ENCODE measurements at places on chromosomes 3 and 15.

DNA sequence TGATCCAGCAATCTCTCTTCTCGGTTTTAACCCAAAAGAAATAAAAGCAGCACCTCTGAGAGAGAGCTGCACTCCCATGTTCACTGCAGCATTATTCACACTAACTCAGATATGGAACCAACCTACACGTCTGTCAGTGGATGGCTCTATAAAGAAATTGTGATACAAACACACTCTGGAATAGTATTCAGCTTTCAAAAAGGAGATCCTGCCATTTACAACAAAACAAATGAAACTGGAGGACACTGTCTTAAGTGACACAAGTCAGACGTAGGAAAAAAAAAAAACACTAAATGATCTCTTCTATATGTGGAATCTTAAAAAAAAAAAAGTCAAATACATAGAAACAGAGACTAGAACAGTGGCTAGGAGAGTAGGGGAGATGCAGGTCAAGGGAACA is 9.2 kb downstream of the HERC1 start:
- DNase-seq, result no peak

GRCh38 chr15:74829486-74829885 is 3.1 kb downstream of the CPLX3 start:
- DNase-seq, result no peak

- no peak for DNase-seq
Observed at GRCh38 chr15:82105451-82106215, 59.8 kb upstream of the MEX3B start.

DNA sequence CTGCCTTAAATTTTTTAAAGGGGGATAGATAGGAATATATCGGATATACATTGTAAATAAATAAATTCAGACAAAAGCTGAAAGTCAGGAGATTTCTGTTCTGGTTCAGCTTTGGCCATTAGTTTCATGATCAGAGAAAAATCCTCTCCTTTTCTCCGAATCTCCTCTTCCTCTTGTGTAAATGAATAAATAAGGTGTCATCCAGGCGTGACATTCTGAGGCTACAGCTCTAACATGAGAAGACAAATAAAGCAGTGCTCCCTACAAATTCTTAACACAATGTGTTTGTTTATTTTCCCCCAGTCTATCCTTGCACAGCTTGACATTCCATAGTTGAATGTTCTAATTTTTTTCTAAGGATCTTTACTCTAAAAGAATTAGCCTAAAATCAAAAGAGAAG is 9.4 kb upstream of the MB21D2 start:
- no peak for DNase-seq

DNA sequence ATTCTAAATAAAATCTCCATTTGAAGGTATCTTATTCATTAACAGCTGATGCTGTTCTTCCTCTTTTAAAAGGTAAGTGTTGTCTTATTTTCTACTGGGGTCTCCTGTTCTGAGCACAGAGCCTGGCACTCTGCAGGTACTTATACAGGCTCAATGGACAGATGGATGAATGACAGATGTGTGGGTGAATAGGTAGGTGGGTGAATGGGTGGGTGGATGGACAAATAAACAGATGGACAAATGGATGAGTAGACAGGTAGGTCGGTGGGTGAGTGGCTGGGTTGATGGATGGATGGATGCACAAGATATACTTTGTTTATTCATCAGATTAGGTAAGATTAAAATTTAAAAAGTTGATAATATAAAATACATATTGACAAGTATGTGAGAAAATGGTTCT is 53.5 kb downstream of the SLC41A3 start:
- DNase-seq, result no peak

- DNase-seq, result no peak
Observed at GRCh38 chr3:37628711-37629301, 232.9 kb upstream of the CTDSPL start.

GRCh38 chr3:132032959-132033358 is 1.9 kb downstream of the CPNE4 start:
- no peak for DNase-seq

- no peak for DNase-seq
Observed at GRCh38 chr15:84799511-84800187, 17.5 kb upstream of the ALPK3 start.

GRCh38 chr15:84766461-84767035 is 18.2 kb downstream of the ZNF592 start:
- DNase-seq, result no peak

DNA sequence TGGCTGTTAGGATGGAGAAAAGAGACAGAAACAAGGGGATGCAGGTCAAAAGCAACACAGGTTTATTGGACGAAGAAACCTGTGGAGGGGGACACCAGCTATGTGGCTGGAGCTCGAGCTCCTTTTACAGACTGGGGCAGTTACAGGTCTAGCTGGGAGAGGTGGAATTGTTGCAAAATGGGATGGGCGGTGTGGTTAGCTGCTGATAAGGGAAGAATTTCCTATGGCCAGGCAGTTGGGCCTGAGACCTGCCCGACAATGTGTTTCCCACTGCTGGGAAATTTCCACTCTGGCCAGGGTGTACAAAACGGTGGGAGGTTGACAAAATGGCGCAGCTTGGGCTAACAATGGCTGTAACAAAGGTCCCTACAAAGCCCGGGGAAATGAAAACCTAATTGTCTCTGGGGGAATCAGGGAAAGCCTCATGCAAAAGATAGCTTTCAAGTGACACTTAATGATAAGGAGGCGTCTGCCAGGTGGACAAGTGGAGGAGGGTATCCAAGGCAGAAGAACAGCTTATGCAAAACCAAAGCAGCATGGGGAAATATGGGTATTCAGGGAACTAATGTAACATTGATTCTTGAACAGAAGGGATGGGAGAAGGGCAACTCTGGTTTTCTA is 137.4 kb upstream of the SGO1 start:
- DNase-seq, result no peak

GRCh38 chr15:27094235-27094634 is 123.3 kb downstream of the GABRG3 start:
- no peak for DNase-seq

DNA sequence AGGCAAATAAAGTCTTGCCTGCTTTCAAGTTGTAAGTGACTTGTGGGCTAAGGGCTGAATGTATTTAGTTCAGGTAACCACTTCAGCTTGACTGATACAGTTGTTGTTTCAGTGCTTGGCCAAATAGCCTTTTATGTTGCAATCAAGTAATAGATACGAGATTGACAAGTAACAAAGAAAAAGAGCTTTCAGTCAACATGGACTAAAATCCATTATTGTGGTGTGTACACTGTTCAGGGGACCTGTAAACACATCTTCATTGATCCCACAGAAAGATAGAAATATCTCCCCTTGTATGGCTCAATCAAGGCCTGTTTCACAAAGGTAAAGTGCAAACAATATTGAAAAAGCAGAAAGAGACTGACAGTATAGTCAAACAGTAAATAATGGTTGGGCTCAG is 224.8 kb upstream of the TMCO5A start:
- DNase-seq, result no peak

DNA sequence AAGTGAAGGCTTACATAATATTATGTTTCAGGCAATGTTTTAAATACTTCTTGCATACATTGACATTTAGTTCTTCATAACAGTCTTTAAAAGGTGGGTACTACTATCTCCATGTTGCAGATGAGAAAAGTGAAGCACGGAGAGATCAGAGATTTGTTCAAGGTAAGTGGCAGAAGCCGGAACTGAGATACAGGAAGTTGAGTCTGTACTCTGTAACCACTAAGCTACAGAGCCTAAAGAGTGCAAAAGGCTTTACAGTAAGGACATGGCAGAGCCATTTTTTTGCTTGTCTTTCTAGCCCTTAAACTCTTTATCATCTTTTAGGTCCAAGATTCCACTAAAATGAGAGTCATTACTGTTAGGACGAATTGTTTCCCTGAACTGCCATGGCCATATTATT is 186.5 kb upstream of the PEX5L start:
- no peak for DNase-seq

DNA sequence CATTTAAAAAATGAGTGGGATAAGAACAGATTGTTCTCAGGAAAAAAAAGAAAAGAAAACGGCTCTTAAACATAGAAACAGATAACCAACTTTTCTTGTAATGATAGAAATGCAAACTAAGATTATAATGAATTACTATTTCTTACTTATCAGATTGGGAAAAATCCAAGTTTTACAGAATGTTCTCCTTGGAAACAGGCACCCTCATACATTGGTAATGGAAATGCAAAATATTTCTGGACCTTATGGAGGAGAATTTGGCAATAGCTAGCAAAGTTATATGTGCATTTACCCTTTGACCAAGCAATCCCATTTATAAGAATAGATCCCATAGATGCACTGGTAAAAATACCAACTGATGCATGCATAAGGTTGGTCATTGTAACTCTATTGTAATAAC is 3.7 kb upstream of the ANKDD1A start:
- DNase-seq, result no peak

GRCh38 chr15:35680951-35681350 is 135.0 kb upstream of the DPH6 start:
- DNase-seq, result no peak

- DNase-seq, result no peak
Observed at GRCh38 chr3:108171106-108171505, 51.1 kb downstream of the IFT57 start.

DNA sequence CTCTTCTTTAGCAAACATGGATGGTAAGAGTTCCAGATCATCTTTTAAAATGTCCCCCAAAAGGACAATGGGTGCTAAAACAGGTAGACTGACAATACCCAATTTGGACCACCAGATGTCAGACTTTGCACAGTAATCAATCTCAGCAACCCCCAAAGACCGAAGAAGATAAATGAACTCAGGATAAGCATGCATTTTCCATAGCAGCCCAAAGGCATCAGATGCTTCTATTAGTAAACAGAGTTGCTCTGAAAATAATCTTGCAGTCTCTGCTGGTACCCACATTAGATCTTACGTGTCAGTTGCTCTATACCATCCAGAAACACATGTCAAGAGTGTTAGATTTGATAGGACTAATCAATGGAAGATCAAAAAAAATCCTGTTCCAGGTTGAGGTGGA is 20.6 kb downstream of the MYH15 start:
- DNase-seq, result no peak

- DNase-seq, result no peak
Observed at GRCh38 chr3:65664446-65664845, 374.3 kb downstream of the MAGI1 start.

DNA sequence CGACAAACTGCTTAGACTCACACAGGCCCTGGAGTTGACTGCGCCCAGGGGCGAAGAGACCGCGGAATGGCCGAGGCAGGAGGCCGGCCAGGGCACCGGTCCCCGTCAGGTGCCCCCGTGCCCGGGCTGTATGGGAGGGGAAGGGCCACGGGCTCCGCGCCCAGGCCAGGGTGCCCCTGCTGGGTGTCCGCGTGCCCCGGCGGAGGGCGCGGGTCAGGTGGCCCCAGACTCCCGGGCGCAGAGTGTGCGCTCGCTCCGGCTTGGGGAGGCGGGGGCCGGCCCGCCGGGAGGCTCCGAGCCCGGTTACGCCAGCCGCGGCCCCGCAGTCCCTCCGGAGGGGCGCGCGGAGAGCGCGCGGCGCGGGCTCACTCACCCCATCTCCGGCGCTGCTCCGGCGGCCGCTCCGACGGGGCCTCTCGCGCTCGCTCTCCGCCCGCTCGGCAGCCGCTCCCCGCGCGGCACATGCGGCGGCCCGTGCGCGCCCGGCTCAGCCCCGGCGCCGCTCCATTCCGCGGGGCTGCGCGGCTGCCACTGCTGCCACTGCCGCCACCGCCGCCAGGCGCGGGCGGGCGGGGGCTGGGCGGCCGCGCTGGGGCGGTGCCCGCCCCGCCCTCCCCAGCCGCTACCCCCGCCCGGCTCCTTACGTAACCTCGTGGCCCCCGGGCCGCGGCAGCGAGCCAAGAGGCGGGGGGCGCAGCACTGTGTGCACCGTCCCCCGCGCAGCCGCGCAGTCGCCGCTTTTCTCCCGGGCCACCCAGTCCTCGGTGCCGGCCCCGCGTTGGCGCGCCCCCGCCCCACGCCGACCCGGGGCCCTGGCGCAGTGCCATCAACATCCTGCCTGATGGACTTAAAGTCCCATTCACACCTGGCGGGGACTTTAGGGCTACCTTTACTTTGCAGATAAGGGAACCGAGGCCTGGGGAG is at the start of gene HOMER2:
Gene HOMER2 (minus strand): TSS at position 563 of the 924 bp plus-strand sequence. CDS start 185 bp downstream, at position 378.
- peak; percentile 26 for DNase-seq

GRCh38 chr3:39671116-39671515 is 138.3 kb upstream of the MYRIP start:
- no peak for DNase-seq

- no peak for DNase-seq
Observed at GRCh38 chr15:48466820-48467219, 135.6 kb downstream of the DUT start.

DNA sequence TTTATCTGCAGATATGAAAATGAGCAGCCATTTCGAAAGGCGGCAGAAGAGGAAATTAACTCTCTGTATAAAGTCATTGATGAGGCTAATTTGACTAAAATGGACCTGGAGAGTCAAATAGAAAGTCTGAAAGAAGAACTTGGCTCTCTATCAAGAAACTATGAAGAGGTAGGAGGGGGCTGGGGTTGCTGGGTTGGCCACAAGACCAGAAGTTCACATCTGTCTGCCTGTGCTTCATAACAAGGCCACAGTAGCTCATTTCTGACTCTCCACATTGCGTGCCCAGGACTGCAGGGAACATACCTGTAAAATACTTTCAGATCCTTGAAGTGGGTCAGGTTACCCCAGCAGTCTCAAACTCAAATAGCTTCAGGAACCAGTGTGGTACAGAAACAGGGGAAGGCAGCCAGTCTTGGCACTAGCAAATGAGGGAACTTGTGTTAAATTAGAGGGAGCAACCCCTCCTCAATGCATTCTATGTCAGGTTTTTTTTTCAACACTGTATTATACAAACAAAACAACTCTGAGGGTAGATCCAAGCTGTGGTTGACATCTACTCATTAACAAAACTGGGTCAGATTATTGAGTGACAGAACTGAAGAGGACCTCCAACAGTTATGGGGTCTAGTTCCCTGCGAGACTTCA is 48.7 kb downstream of the BFSP2 start:
- peak; percentile 40 for DNase-seq

DNA sequence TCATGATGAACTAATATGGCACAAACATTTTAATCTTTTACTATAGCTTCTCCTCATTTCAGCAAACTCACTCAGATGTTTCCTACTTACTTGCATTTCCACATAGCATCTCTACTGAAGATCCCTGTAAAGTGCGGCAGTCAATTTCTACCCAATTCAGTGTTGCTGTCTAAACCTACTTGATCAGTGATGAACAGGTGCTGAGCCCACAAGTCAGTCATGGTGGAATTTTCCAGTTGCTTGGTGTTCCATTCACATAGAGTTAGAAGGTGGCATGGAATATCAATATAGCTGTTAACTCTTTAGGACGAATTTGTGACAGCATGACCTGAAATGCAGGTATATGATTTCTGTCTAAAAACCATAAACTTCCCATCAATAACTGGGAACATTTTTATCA is 22.7 kb downstream of the MRPL3 start:
- DNase-seq, result no peak

- no peak for DNase-seq
Observed at GRCh38 chr3:14967285-14967684, 19.9 kb downstream of the NR2C2 start.

DNA sequence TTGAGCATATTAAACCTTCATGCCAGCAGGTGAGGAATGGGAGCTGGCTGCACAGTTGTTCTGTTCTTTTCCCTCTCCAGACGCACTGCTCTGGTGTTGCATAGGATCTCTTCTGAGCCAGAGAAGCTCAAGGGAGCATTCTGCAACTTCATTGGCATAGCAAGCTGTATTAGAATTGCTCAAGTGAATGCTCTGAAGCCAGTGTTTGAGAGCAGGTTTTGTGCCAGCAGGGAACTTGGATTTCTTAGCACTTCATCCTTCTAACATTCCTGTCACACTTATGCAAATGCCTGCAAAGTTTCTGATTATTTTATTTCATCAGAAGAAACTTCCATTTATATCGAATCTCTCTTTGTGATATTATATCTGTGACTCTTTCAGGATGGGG is 366.6 kb downstream of the AGBL1 start:
- no peak for DNase-seq
